GM19239 (cell line): ENCODE measurements at places on chromosomes 7 and 10.

DNA sequence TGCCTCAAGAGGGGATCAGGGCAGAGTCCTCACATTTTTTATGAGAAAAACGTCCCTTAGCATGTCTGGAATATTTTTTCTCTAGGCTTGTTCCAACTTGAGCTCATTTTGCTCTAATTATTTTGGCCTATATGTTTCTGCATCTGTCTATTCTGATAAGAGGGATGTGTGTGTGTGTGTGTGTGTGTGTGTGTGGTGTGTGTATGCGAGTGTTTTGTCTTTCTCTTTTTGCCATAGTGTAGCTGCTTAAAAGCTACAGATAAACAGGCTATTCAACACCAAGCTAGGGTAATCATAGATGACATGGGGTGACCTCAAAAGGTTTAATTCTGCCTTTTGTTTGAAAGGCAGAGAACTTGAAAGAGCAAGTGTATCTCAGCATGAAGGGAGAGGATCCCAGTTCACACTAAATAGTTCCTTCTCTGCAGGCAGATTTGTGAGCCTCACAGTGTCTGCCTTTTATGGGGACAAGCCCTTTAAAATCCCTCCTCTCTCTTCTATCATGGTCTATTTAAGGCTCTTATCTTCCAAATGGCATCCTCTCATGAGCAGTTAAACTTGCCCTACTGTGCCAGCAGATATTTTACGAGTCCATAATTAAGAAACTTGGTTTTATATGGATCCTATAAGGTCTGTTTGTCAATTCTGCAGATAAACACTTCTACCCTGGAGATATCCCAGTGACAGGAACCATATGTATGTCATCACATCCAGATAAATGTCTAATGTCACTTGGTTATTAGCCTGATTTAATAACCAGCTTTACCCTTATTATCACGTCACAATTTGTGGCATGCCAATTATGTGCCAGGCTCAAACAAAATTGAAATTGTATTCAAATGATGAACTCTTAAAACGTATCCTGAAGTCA is 202.9 kb upstream of the MTPN start:
- DNase-seq: no peak

- DNase-seq: no peak
Observed at GRCh38 chr10:45354261-45354660, 19.8 kb upstream of the ALOX5 start.

DNA sequence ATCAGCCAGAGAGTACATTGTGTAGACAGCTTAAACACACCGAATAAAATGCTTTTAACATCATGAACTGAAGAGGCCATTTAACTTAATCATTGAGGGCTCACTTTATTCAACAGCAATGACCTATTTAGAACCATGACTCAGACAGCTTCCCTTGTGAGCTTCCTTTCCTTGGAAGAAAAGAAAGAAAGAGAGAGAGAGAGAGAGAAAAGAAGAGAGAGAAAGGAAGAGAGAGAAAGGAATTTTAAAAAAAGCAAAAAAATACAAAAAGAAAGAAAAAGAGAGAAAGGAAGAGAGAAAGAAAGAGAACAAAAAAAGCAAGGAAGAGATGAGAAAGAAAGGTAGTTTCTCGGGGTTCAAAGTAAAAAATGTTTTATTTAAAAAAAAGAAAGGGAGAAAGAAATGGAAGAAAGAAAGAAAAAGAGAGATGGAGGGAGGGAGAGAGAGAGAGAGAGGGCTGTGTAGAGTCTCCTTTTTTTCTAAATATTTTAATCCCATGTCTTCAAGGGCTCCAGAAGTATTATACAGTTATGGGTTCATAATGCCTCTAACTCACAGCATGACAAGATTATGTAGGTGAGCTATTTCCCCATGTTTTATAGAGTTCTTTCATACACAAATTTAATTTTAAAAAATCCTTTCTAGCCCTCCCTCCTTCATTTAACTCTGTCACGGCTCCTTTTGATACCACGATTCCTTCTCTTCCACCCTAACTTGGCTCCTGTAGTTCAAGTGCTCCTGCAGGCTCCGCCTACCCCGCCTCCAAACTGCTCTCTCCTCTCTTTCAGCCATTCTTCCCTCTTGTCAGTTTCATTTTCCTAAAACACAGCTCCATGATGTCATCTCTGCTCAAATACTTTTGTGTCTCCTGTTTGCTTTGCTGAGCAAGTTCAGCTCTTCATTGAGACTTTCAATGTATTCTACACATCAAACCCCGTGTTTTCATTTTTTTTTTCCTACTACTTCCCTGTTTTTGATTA is 85.5 kb downstream of the PRTFDC1 start:
- DNase-seq: no peak

DNA sequence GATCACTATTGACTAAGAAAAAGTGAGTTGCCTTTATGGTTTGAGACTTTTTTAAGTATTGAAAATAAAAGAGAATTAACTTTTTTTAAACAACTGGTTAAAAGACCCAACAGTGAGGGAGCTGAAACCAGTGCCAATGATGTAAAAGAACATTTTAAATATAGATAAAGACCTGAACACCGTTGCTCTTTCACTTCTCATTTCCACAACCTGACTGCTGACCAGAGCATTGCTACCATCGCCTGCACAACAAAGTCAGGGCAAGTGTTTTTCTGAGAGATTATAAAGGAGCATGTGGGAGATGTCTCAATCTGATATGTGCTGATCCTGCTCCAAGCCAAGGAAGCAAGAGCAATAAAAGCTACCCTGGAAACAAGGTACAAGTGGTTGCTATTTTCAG is 34.7 kb downstream of the IMMP2L start:
- DNase-seq: peak; percentile 5

- DNase-seq: no peak
Observed at GRCh38 chr7:78702770-78703169, 750.7 kb downstream of the MAGI2 start.

DNA sequence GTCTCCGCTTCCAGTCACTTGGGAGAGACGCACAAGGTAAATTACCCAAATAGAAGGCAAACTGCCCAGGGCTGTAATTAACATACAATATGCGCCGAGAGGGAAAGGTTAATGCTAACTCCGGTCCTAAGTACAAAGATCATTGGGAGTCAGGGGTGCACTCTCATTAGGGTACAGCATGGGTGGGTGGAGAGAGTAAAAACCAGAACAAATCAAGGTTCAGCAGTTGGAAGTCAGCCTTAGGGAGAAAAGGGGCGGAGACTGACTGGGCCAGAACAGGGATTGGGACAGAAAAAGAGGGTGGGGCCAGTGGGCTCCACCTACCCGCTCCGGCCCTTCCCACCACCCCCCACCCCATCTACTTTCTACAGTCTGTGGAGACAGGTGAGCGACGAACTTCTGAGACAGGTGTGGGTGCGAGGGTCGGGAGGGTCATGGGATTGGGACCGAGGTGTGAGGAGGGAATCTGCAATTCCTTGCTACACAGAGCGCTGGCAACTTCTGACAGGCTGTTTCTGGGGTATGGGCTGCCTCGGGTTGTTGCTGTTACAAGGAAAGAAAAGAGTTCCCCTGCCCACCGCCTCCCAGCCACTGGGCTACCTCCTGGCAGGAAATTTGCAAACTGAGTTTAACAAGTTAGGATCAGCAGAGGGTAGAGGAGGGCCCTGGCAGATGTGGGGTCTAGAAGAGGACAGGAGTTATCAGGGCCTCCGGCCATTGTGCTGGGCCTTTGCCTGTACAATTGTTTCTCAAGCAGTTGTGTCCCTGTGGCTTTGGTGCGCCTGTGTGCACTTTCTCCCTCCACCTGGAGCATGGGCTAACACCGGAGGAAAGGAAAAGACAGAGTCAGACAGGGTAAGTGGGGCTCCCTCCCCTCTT is at the start of gene TMEM139:
TSS of gene TMEM139 (plus strand) at position 368 of the 879 bp plus-strand sequence. CDS start 1,000 bp downstream, outside the sequence.
- DNase-seq: no peak

DNA sequence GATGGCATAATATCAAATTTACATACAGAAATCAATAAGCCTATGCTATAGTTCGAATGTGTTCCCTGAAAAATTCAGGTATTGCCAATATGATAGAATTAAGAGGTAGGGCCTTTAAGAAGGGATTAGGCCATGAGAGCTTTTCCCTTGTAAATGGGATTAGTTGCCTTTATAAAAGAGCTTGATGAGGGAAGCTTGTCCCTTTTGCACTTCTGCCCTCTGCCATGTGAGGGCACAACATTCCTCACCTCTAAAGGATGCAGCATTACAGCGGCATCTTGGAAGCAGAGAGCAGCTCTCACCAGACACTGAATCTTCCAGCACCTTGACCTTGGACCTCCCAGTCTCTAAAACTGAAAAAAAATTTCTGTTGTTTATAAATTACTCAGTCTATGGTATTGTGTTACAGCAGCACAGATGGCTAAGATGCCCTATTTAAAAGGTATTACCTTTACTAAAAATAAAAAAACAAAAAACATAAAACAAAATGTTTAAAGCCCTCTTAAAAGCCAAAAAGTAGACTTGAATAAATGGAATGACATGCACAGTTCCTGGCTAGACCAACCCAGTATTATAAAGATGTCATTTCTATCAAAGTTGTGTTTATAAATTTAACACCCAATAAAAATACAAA is 909.6 kb downstream of the REEP3 start:
- no peak for DNase-seq

DNA sequence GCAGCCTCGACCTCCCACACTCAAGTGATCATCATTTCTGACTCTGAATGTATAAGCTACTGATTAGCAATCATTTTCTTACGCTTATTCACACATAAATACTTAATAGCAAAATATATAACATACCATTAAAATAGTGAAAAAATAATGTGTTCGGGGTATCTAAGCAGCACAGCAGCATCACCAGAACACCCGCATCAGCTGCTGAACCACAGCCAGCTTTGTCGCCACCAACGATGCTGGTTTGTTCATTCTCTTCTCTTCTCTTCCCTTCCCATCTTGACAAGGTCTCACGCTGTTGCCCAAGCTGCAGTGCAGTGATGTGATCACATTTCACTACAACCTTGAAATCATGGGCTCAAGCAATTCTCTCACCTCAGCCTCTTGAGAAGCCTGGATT is 425.1 kb upstream of the LRGUK start:
- no peak for DNase-seq

DNA sequence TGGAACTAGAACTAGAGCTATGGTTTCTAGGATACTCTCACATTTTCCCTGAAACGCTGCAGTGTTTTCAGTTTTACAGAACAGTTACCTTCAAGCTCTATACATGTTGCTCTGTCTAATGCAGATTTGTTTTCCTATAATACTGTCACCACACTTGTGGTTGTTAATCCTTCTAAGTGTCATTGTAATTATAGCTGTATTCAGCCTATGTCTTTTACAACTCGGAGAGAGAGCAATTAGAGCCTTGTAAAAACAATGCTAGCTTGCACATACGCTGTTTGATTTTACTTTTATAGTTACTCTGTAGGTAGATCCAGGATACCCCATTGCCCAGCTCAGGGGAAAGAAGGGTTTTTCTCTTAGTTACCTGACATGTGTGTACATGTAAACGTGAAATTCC is 55.1 kb downstream of the ATOH7 start:
- DNase-seq: no peak

DNA sequence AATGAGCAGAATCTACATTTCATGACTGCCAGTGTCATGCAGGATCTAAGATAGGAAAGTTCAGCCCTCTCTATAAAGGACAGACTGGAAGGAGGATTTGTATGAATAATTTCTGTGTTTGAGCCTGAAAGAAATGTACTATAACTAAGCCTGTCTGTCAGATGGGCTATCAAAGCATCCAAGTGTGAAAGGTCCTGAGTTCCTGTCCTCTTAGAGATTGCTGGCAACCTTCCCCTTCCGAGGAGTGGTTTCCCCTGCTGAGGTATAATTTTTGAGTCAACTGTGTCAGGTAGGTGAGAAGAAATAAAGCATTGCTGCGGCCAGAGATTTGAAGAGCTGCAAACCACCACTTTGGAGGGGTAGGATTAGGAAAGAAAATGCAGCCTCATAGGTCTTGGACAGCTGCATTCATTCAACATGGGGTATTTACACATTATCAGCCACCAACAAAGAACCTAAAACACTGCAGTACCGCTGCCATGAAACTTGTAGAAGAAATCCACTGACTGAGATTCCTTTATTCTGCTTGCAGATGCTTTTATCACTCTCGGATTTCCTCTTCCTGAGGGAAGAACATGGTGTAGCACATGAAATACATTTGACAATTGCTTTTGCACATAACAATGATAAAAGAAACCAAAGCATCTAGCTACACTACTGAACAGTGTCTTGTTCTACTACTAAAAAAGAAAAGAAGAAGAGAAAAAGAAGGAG is 189.1 kb downstream of the DGKI start:
- no peak for DNase-seq

DNA sequence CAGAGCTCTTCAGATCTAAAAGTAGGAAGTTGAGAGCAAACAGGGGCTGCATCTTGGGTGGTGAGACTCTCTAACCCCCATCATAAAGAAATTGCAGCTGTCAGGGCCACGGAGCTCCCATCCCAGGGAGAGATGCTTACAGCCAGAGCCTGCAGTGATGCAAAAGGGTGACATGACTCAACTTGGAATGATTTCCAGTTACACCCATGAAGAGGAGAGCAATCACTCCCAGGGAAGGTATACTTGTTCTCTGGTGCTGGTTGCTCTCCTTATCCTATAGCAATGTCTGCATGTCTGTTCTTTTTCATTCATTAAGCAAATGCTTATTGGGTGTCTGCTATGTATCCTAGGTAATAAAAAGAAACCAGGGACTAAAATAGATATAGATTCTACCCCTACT is 228.0 kb downstream of the RAB11FIP2 start:
- DNase-seq: no peak

- DNase-seq: peak; percentile 65
Observed at GRCh38 chr7:116671681-116672595, at the start of gene MET. Gene MET (plus strand): TSS chr7:116672196. CDS start chr7:116699085, 26,889 bp downstream.

DNA sequence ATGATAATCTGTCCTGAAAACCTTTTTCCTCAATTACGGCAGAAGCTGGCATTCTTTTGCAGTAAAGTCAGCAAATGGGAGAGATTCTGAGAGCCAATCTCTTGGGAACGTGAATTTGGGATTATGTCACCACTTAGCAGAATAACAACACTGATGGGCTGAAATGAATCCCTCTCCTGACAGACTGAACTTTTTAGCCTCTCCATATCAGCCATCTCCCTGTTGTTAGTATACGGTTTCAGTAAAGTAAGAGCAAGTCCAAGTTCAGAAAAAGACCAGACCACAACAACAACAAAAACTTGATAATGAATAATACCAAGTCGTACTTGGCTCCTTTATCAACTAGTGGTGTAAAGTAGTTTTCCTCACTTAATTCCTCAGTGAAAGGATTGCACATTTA is 1048.8 kb downstream of the GATA3 start:
- no peak for DNase-seq

DNA sequence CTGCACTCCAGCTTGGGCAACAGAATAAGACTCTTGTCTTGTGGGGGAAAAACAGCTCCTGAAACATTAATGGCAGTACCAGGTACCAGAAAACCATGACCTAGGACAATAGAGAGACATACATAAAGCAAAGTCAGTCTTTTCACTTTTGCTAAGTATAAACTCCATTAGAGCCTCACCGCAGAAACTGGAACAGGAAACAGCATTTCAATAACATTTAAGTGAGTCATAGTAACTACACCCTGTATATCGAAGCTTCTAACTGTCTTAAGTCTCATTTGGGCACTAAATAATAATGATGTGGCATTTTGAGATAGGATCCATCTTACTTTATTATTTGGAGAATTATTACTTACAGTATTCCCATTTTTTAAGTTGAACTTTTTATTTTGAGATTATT is 517.8 kb upstream of the CELF2 start:
- no peak for DNase-seq

GRCh38 chr7:150458235-150458634 is 7.8 kb downstream of the GIMAP8 start:
- DNase-seq: no peak

GRCh38 chr7:99380823-99381663 is 6.5 kb downstream of the ARPC1B start:
- peak; percentile 75 for DNase-seq

- no peak for DNase-seq
Observed at GRCh38 chr7:36438211-36438610, 48.5 kb downstream of the ANLN start.

- DNase-seq: no peak
Observed at GRCh38 chr10:23364378-23364777, 19.8 kb upstream of the C10orf67 start.
